ENCODE measurements at places on chromosomes 12 and 14.

- DNase-seq = no peak
These were observed 2.3 kb downstream of the TBX5 start for GRCh38 chr12:114403690-114404066.

DNA sequence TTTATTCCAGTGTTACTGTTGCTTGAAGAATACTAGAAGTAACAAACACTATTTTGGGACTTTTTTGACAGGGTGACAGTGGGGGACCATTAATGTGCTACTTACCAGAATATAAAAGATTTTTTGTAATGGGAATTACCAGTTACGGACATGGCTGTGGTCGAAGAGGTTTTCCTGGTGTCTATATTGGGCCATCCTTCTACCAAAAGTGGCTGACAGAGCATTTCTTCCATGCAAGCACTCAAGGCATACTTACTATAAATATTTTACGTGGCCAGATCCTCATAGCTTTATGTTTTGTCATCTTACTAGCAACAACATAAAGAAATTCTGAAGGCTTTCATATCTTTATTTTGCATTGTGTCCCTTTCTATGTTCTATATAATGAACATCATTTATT is 44.5 kb downstream of the TMPRSS12 start:
- no peak for DNase-seq

GRCh38 chr12:33012226-33012625 is 115.6 kb upstream of the PKP2 start:
- DNase-seq = no peak

GRCh38 chr12:105968025-105968424 is 170.7 kb downstream of the NUAK1 start:
- no peak for DNase-seq

DNA sequence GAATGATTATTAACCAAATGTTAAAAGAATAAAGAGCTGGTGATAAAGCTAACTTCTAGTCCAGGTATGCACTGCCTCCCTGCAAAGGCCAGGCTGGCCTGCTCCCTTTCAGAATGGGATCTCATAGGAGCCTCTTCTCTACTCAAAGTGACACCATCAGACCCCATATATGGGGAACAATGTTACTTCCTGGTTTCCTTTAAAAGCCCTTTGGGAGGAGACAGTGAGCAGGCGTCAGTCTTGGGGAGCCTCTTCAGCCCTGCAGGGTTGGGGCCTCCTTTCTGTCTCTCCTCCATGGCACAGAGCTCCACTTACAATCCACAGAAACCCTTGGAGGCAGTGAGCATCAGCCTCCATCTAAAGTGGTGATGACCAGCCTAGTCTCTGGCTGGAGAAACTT is 17.3 kb upstream of the GPRC5A start:
- DNase-seq = no peak

- no peak for DNase-seq
These were observed 1.0 kb upstream of the SERPINA3 start for GRCh38 chr14:94611179-94611578.

DNA sequence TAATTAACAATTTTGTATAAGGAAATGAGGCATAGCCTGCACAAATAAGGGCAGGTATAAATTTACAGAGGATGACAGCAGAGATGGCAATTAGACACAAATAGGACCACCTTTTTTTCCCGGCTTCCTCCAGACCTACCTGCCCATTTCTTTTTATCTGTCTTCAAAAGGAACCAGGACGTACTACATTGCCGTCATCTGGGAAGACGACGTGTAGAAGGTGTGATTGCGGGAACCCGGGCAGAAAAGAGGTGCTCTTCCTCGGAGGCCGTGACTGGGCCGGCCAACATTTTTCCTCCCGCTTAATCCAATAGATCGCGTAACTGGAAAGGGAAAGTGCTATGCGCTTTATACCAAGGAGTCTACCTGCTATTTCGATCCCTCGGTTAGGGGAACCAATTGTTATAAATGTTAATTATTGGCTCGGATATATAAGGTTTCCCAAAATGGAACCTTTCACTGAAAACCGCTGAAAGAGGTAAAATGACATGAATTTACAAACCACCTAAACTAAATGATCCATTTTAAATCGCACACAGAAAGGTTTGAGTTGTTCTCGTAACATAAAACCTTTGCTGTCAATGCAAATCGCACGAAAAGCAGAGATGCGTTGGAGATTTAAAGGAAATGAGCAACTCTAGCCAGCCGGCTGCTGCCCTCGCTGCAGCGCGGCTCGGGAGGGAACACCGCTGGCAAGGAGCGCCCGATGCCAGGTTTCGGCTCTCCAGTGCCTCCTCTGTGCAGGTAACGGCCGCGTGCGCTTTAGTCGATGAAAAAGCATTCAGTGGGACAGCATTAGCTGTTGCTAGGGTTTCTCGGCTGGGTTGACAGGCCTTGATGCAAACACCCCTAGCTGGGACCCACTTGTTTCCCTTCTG is 2.8 kb upstream of the SIX1 start:
- no peak for DNase-seq

DNA sequence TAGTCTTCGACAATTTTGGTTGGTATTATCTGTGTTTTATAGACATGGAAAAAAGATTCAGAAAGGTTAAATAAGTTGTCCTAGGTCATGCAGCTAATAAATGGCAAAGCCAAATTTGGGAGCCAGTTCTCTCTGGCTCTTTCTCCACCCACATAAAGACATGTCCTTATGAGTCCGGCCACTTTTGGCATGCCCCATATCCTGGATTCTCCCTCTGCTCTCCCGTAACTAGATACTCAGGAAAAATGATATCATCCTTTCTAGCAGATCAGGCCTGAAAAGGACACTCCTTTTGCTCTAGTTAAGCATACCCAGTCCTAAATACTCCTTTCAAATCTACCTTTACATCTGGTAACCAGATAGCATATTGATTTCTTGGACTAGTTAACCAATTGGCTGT is 64.4 kb downstream of the TTLL5 start:
- DNase-seq = no peak

DNA sequence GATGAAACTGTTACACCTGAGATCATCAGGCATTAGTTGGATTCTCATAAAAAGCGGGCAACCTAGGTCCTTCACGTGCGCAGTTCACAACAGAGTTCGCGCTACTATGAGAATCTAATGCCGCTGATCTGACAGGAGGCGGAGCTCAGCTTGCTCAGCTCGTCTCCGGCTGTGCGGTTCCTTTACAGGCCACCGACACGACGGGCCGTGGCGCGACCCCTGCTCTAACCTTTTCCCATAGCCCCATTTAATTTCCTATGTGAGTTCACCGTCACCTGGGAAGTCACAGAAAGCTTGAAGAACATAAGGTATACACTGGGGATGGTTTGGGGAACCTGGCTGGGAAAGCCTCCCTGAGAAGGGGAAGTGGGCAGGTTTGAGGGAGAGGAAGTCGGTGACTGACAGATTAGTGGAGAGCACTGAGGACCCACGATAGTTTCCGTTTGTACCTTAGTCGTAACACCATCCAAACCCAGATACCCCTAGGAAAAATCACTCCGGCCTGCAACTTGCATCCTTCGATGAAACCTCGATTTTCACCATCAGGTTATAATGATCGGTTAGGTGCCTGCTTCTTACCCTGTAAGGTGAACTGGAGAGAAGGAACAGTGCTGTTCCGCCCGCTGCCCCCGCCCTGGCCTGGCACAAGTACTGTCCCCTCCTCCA is 2.8 kb upstream of the AAAS start:
- DNase-seq = no peak

DNA sequence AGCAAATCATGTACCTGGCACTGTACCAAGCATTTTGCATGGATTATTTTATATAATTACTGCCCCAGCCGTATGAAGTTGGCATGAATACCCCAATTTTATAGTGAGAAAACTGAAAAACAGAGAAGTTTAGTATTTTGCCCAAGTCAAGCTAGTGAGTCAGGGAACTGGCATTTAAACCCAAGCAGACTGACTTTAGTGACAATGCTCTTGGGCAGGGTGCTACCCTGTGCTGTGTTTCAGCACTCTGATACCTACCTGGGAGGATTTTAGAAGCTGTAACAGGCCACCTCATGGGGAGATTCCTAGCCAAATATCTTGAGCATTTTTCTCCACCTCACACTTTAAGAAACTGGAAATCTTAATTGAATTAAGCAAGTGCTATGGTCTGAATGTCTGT is 98.1 kb upstream of the MAX start:
- no peak for DNase-seq

GRCh38 chr12:16807731-16808130 is 201.8 kb upstream of the LMO3 start:
- DNase-seq = no peak

- no peak for DNase-seq
These were observed 7.4 kb upstream of the DIO3 start for GRCh38 chr14:101553931-101554330.

GRCh38 chr12:110498984-110499706 is 2.8 kb downstream of the VPS29 start:
- no peak for DNase-seq

DNA sequence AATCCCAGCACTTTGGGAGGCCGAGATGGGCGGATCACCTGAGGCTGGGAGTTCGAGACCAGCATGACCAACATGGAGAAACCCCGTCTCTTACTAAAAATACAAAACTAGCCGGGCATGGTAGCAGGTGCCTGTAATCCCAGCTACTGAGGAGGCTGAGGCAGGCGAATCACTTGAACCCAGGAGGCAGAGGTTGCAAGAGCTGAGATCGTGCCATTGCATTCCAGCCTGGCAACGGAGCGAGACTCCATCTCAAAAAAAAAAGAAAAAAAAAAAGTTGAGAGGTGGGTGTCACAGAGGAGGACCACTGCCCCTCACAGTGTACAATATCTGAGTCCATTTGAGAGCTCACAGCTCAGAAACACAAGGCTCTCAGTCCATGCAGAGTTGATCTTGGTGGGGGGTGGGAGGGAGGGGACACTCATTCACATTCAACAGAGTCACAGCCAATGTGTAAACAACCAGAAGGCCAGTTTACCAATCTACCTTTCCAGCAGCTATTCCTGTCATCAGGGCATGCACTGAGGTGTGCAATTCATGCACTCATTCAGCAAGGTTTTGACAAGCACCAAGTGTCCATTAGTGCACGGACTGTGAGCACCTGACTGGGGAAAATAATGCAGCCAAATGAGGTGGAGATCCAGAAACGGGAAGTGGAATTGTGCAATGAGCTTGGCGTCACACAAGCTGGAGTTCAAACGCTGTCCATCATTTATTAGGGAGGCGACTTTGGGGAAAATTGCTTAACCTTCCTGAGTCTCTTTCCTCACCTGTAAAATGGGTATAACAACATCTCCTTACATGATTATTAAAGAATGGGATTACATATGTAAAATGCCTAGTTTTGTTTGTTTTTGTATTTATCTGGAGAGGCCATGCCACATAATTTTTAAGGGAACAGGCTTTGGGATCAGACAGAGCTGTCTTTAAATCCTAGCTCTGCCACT is 4.4 kb upstream of the EIF5 start:
- peak; percentile 53 for DNase-seq

DNA sequence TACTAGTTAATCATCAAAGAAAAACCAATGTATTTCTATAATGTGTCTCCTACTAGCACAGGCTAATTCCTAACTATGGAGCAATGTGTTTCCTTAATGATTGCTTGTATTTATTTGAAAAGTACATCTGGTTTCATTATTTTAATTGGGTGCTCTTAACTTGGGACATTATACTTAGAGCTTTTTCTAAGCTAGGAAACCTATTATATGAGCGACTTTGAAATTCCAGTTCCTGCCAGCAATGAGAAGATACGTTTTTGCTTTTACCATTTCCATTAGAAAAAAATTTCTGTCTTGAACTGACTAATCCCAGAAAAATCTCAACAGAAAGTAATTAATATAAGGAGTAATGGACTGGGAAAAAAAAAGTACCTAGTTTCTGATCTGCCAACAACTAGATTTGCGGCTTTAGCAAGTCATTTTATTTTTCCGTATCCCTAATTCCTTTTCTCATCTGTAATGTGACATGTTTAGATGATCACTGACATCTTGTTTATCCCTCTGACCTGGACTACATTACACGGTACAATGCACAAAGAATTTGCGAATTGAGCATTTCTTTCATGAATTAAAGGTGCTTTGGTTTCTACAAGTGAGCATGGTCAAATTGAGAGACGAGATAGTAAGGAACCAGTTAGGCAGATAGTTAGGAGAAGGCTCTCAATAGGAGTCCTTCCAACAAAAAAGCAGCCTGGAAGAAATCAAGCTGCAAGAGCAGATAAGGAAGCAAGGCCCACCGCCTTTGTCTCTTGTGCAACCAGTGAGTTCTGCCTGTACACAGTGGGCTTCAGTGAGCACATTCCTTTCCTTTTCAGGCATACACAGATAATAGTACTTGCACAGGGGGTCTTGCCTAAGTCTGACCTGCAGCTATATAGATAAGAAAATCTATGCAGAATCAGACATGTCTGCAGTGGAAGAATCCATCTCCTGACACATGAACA is 1765.0 kb upstream of the FLRT2 start:
- no peak for DNase-seq

- DNase-seq = no peak
These were observed 616.3 kb downstream of the LRFN5 start for GRCh38 chr14:42222924-42223471.

DNA sequence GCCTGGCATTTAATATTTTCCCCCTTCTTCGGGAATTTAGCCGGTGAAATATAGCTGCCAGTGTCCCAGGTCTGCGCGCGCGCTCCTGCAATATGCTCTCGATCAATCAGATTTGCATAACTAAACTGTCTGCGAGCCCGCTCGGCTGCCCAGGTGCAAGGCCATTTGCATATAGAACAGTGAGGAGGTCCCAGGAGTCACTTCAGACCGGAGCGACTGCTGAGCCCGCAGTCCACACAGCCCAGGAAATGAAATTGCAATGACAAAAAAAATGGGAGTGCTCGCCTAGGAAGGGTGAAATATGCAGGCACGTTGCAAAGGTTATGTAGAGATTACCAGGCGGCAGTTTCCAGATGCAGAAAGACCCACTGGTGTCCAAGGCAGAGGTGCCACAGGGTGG is 228.5 kb downstream of the VRK1 start:
- DNase-seq = no peak

- DNase-seq = no peak
These were observed 11.0 kb downstream of the CBLN3 start for GRCh38 chr14:24418492-24418873.

GRCh38 chr14:79573486-79573885 is 637.8 kb downstream of the DIO2 start:
- DNase-seq = no peak

DNA sequence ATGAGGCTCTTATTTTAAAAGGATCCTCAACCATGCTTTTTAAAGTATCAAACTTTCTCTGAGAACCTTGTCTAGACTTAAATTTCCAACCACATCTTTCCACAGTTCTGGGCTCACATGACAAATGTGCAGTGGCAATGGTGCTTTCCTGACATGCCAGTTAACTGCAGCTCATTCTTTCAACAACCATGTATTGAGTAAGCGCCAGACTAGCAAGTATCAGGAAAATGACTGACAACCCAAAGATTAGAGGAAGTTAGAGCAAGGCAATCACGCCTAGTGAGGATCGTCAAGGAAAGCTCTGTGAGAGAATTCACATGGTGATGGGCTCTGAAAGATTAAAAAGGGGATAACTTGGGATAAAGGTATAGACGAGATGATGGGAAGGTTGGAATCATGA is 35.8 kb downstream of the FLVCR2 start:
- no peak for DNase-seq

All from LNCaP clone FGC (cell line).